Activated CD4-positive, alpha-beta T cell treated with anti-CD3 and anti-CD28 coated beads for 1 hour (primary cell): ENCODE measurements at places on chromosomes 7 and 10.

DNA sequence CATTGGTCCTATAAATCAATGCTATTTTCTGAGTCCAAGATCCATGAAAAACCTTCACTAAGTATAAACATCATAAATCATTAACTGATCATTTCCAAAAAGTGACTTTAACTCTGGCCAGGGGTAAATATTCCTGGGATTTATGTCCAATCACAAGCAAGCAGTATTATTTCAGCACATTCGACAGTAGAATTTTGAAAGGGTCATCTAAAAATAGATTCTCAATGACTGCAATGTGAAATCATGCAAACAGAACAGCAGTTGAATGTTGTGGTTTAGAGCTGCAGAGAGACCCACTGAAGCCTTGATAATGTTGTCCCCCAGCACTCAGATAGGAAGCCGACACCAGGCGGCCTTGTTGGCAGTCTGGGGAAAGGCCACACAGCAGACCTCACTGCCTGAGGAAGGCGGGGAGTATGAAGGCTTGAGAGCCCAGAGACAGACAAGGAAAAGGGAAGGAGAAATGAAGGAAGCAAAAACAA, 38.1 kb downstream of the FAM107B start:
- DNase-seq, result no peak

GRCh38 chr10:92024700-92025099, 101.1 kb downstream of the BTAF1 start:
- no peak for DNase-seq

GRCh38 chr10:122116331-122116730, 127.4 kb downstream of the TACC2 start:
- DNase-seq, result no peak

GRCh38 chr10:20254078-20254477, 437.8 kb downstream of the PLXDC2 start:
- DNase-seq, result no peak

DNA sequence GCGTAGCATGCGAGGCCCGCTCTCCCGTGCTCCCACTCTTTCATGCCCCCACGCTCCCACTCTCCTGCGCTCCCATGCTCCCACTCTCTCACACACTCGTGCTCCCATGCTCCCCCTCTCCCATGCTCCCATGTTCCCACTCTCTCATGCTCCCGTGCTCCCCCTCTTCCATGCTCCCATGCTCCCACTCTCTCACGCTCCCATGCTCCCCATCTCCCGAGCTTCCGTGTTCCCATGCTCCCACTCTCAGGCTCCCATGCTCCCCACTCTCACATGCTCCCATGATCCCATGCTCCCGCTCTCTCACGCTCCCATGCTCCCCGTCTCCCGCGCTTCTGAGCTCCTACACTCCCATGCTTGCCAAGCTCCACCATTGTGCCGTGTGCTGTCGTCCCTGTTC, 84.4 kb upstream of the ANLN start:
- no peak for DNase-seq

DNA sequence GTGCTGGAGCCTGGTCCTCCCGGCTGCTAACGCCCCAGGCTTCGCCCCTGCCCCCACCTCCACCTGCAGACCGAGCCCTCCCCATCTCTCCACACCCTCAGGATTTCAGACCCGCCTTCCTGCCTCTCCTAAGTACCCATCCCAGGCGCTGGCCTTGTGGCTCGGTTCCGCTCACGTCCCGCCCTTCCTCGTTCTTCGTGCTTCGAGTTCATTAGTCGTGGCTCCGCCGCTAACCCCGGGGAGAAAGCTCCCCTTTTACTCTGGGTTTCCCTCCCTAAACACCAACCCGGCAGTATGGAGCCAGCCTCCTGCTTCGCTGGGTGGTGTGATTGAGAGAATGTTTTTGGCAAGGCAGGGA, 11.2 kb downstream of the EMX2 start:
- DNase-seq, result no peak

- no peak for DNase-seq
Measured at GRCh38 chr10:1521741-1522140, 215.6 kb downstream of the ADARB2 start.

DNA sequence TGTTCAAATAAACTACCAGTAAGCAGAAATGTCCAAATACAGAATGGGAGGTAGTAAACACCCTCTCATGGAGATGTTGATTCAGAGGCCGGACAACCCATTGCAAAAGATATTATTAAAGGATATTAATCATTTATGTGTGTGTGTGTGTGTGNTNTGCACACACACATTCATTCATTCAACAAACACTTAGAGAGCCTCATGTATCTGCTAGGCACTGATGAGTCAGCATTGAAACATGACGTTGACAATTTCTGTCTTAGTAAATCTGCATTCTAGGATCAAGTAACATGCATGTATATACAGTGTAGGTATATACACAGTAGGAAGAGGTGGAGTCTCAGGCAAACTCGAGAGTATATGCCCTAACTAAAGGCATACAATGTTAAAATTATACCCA, 187.0 kb downstream of the ZNF365 start:
- no peak for DNase-seq

GRCh38 chr10:69413221-69413865, 3.4 kb downstream of the TACR2 start:
- DNase-seq, result no peak

- no peak for DNase-seq
Measured at GRCh38 chr10:121134711-121135110, 283.5 kb downstream of the WDR11 start.

- DNase-seq, result no peak
Measured at GRCh38 chr10:4028854-4029583, 244.0 kb upstream of the KLF6 start.

DNA sequence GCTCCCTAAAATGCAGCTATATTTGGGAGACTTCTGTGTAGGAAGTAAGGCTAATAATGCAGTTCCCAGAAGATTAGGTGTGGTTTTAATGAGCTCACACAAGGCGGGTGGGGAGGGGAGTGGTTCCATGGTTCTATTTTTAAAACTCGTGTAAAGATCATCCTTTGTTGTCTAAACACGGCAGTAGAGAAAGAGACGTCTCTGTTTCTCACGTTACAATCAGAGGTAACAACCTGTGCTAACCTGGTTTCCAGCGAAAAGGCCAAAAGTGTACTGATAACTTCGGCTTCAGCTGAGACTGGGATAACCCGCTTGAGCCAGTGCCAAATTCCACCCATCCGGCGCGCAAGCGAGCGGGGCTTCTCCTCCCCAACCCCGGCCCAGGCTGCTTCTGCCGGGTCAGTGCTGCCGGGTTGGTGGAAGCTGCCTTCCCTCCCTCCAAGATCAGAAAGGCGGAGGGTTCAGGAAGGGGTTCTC, 2.5 kb upstream of the MAP3K8 start:
- DNase-seq, result no peak

- no peak for DNase-seq
Measured at GRCh38 chr7:135811506-135811905, 62.9 kb upstream of the FAM180A start.

DNA sequence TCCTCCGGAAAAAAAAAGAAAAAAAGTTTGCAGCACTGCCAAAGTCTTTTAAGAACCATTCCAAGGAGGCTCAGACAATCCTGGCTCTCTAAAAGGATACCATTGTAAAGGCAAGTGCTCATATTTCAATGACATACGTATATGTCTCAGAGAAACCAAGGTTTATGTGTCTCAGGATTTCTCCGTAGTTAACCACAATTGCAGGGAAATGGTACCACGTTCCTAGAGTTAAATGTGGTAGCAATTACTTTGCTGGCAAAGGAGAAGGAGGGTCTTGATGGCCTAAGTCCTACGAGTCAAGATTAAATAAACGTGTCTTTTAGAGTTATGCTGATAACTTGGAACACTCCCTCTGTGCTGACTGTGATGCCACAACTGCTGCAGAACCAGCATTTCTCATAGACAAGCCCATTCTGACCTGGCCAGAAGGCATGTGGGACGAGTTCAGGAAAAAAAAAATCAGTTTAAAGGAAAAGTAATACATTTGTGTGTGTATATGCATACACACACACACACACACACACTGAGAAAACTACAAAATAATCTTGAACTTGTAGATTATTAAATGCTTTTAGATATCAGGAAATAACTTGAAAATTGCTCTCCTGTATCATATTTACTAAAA, 245.9 kb downstream of the FGFR2 start:
- no peak for DNase-seq

- DNase-seq, result no peak
Measured at GRCh38 chr7:113452245-113452644, 333.9 kb upstream of the SMIM30 start.

DNA sequence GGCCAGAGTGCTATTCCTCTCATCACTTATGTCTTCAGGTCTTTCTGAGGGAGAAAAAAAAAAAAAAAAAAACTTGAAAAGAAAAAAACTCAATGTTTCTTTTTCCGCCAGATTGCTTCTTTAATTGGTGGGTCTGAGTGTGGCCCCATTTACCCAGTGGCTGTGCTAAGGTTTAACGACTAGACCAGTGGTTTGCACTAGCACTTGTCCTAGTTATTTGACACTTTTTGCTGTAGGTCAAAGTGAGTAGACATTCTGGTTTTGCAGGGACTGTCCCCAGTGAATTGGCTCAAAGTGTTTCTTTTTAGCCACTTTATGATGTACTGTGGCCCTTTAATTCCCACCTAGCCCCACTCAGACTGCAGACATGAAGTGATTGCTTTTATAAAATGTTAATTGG, 273.3 kb downstream of the PTEN start:
- no peak for DNase-seq

GRCh38 chr7:149471289-149471953, 10.6 kb upstream of the ZNF777 start:
- no peak for DNase-seq

DNA sequence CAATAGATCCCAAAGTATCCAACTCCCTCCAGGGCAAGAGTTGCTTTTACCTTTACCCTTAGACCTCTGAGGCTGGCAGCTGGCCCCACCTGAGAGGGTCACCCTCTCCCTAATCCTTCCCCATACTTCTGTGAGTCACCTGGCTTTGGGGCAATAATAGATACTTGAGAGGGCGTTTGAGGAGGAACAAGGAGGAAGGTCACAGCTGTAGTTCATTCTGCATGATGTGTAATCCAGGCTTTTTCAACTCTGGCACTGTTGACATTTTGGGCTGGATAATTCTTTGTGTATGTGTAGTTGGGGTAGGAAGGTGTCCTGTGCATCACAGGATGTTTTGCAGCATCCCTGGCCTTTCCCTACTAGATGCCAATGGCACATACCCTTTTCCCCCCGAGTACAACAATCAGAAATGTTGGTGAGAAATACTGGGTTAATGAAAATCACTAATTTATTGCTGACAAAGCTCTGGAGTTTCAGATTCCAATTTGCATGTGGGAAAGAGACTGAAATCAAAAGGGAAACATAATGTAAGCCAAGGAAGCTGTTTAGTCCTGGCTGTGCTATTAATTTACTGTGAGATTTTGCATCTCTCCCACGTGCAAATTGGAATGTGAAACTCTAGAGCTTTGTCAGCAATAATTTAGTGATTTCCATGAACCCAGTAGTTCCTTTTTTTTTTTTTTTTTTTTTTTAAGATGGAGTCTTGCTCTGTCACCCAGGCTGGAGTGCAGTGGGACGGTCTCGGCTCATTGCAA, 3.6 kb downstream of the BLVRA start:
- DNase-seq, result no peak

DNA sequence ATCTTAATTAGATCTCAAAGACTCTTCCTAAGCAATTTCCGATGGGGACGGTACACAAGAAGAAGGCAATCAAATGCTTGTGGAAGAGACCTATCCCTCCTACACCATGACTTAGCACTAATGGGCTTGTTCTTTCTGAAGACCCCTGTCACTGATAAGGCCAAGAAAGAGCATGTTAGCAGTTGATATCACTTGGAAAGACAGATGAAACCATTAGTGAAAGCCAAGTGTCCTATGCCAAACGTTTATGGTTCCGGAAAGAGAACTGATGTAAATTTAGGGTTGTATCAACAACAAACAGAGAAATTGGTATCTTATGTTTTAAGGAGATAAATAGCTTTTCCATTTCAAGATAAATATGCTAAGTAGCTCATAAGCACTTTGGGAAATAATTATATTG, 6.5 kb downstream of the UROS start:
- DNase-seq, result no peak

GRCh38 chr10:614139-614711, 75.2 kb downstream of the DIP2C start:
- no peak for DNase-seq

DNA sequence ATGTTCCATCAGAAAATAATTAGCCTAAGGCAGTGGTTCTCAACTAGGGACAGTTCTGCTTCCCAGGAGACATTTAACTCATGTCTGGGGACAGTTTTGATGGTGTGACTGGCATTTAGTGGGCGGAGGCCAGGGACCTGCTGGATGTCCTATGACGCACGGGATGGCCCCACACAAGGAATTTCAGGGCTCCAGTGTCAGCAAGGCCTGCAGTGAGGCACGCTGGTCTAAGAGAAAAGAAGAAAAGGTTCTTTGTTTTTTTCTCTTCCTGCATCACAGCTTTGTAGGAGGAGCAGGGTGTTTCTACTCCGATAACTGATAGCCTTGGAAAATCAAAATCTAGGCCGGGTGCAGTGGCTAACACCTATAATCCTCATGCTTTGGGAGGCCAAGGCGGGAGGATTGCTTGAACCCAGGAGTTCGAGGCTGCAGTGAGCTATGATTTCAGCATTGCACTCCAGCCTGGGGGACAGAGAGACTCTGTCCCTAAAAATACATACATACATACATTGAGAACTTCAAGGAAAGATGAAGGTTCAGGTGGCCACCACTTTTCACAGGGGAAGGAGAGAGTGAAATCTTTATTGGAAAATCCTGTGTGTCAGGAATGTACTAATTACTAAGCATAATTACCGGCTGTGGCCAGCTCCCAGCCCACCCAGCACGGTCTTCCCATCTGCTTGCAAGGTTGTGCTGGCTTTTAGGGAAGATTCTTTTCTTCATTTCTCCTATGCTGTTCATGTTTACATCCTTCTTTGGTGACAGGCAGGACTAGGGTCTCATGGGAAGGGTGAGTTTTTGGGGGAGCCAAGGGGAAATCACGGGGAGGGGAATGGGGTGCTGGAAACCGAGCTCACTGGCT, 150.4 kb downstream of the ACTR3B start:
- DNase-seq, result no peak

DNA sequence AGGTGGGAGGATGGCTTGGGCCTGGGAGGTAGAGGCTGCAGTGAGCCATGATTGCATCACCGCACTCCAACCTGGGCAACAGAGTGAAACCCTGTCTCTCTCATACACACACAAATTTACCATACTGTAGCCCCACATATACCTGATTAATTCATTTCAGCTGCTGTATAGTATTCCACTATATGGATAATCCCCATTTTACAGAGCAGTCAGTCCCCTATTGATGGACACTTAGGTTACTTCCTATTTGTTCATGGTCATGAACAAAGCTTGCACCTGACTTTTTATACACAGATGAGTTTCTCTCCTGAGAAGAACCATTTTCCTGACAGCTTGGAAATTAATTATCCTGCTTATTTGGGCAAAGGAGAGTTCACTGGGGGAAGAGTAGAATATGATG, 59.2 kb downstream of the EMX2 start:
- no peak for DNase-seq

- DNase-seq, result no peak
Measured at GRCh38 chr10:119346095-119346832, 138.9 kb downstream of the GRK5 start.

- no peak for DNase-seq
Measured at GRCh38 chr7:139725858-139726484, 51.8 kb downstream of the HIPK2 start.

GRCh38 chr10:100739517-100740368, 5.6 kb upstream of the PAX2 start:
- no peak for DNase-seq
